ENCODE measurements at places on chromosomes 13 and 19.

DNA sequence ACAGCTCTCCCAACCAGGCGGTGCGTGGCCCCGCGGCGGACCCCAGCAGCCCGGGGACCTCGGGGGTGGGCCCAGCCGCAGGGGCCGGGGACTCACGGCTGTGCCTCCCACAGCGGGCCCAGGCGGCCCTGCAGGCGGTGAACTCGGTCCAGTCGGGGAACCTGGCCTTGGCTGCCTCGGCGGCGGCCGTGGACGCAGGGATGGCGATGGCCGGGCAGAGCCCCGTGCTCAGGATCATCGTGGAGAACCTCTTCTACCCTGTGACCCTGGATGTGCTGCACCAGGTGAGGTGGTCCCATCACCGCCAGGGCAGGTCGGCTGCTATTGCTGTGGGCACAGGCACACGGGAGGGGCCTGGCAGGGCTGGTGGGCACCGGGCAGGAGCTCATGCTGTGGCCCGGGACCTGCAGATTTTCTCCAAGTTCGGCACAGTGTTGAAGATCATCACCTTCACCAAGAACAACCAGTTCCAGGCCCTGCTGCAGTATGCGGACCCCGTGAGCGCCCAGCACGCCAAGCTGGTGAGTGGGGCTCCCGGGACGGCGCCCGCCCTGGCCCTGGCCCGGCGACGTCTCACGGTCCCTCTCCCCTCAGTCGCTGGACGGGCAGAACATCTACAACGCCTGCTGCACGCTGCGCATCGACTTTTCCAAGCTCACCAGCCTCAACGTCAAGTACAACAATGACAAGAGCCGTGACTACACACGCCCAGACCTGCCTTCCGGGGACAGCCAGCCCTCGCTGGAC, 7.3 kb downstream of the PTBP1 start:
- DNase-seq: no peak

DNA sequence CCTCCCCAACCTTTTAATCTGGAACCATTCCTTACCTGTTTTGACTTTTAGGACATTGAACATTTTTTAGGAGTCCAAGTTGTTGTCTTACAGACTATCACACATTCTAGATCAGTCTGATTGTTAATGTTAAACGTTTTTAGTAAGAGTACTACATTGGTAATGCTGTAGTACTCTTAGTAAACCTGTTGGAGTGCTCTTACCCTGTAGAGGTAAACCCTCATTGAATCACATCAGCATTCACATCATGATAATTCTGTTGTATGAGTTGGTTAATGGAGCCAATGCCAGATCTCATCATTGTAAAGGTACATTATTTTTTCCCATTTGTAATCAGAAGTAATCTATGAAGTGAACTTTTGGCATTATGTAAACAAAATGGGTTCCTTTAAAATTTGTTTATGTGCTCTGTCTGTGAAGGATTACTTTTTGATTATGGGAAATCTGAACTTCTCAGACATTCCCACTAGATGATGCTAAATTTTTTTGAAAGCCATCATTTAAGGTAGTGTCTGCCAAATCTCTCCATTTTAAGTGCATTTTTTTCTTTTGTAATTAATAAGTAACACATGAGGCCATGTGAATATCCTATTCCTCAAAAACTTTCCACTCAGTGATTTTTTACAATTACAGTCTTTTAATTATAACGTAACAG, 55.2 kb downstream of the VWA8 start:
- DNase-seq: peak; percentile 18

DNA sequence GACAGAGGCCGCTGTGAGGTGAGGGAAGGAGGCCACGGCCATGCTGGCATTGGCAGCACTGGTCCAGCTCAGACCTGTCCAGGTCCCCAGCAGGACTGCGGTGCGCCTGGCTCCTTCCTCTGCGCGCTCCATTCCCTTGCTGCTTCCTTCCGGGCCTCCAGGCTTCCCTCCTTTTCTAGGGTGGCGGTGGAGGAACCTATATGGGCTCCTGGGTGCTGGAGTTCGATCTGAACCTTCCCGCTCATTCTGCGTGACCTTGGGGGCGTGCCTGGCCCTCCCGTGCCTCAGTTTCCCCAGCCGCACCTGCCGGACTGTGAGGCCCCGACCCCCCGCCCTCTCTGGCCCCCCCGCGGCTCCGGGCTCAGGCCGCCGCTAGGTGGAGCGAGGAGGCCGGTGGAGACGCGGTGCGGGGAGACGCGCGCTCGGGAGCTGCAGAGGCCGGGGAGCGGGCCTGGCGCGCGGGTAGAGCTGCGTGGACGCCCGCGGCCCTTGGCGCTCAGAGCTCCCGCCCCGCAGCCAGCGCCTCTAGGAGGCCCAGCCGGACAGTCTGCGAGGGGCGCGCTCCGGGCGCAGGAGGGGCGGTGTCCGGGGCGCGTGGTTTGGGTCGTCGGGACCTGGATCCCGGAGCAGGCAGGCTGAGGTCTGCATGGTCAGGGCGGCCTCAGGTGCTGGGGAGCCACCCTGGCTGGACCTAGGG, 29.9 kb downstream of the EFNA2 start:
- peak; percentile 40 for DNase-seq

GRCh38 chr19:3007975-3008374, 21.1 kb downstream of the TLE2 start:
- DNase-seq: no peak

- no peak for DNase-seq
Measured at GRCh38 chr13:43377973-43378372, 354.6 kb downstream of the DNAJC15 start.

DNA sequence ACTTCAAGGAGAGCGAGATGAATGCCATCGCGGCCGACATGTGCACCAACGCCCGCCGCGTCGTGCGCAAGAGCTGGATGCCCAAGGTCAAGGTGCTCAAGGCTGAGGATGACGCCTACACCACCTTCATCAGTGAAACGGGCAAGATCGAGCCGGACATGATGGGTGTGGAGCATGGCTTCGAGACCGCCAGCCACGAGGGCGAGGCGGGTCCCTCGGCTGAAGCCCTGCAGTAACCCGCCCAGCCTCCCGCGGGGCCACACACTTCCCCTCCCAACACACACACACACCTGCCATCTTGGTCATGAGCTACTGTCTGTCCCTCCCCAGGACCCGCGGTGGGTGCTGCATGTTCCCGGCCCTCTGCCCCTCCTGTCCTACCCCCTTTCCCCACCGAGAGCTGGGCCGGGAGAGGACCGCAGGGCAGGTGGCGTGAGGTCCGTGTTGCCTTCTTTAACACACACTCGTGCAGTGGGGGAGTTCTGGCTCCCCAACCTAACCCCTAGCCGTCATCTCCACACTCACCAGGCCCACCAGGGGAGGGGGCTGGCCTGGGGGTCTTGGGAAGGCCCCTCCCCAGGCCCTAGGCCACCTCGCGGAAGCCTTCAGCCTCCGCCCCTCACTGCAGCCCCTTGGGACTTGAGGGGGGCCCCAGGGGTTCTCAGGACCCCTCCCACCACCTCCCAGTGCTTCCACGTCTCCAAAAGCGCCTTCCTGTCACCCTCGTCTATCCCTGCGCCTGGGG, 11.8 kb downstream of the STX10 start:
- no peak for DNase-seq

All from SJSA1 (cell line).